ENCODE measurements at places on chromosomes 5 and 9.

DNA sequence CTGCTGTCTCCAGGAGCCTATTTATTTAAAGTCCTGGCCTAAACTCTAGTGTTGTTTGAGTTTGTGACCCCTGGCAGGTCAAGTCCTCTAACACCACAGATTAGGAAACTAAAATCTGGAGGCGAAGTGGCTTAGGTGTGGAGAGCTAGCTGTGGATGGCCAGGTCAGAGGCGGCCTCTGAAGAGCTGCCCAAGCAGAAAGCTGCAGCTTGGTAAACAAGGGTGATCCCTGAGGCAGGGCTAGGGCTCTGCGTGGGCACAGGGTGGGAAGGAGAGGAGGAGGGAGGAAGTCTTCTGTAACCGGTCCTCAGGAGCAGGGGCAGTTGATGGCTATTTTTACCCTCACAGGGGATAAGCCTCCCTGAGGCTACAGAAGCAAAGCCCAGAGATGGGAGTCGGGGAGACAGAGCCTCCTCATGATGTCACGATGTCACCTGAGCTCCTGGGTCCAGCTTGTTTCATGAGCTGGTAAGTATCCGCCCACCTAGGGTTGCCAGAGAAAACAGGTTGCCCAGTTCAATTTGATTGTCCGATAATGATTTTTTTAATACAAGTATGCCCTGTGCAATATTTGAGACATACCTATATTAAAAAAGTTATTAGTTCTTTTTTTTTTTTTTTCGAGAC is 25.9 kb upstream of the BOD1 start:
- DNase-seq: no peak

DNA sequence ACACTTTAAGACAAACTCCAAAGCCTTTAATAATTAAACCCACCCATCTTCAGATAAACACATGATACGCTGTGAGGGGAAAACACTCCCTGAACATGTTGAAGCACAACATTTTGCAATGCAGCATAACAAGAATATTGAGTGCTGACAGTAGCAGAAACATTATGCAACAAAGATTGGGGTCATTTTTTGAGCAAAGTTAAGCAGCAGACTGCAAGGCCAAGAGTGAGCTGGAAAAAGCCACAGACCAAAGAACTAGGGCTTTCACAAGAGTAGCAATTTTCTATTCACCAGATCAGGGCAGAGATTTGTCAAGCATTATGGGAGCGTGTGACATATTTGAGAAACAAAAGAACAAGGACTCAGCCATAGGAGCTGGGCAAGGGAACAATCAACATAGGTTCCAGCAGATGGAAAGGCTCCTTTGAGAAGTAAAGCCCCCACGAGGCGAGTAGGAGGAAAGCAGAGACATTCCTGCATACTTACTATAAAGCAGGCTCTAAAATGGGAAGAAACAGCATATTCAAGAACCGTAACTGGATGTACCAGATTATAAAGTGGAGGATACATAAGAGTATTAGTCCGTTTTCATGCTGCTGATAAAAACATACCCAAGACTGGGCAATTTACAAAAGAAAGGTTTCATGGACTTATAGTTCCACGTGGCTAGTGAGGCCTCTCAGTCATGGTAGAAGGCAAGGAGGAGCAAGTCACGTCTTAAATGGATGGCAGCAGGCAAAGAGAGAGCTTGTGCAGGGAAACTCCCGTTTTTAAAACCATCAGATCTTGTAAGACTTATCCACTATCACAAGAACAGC is 4.8 kb upstream of the TTC23L start:
- DNase-seq: no peak

DNA sequence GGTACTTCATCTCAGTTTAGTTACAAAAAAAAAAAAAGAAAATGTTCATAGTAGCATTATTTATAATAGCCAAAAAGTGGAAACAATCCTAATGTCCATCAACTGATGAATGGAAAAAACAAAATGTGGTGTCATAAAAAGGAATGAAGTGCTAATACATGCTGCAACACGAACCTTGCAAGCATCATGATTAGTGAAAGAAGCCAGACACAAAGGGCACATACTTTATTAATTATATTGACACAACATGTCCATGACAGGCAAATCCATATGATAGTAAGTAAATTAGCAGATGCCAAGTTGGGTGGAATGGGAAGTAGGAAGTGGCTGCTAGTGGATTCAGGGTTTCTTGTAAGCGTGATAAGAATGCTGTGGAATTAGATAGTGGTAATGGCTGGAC is 54.2 kb downstream of the PCDHGC5 start:
- DNase-seq: no peak

DNA sequence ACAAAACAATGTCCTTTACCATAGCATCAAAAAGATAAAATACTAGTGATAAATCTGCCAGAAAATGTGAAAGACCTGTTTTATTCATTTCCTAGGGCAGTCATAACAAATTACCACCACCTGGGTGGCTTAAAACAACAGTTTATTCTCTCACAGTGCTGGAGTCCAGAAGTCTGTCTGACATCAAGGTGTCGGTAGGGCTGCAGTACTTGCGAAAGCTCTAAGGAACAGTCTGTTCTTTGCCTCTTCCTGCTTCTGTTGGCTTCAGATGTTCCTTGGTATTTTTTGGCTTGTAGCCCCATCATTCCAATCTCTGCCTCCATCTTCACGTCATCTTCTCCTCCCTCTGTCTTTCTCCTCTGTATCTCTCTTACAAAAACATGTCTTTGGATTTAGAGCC is 51.0 kb downstream of the PTPDC1 start:
- no peak for DNase-seq

DNA sequence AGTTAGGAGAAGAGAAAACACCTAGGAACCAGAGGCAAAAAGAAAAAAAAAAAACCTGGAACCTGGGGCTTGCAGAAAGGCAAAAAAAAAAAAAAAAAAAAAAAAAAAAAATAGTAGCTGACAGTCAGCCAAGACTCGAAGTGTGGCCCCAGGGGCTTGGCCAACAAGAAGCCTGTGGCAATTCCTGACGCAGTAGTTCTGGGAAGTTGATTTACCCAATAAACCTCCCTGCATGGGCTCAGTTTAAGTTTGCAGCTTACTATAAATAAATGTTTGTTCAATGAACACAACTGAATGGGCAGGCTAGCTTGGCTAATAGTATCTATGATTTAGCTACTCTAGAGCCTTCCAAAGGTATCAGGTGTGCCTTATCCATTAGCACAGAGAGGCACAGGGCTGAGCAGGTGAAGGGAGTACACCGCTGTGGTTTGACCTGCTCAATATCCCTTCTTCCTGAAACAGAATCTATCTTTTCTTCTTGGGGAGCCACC is 21.3 kb upstream of the GLRX start:
- DNase-seq: no peak

- no peak for DNase-seq
Measured at GRCh38 chr5:91306497-91306896, 76.6 kb downstream of the ARRDC3 start.

DNA sequence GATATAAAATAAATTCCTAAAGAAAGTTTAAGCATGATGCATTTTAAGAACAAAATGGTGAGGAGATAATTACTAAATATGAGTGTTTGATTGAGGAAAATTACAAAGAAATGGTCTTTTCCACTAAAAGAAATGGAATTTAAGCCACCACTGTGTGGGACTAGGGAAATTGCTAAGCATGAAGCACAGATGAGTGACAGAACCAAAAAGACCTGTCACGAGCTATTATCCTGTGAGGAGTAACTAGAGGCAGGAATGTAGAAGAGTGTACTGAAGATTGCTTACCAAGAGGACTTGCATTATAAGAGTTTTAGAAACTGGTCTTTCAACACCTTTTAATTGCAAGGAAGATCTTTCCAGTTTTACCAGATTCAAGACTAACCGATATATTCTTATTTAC is 193.6 kb upstream of the PRR16 start:
- no peak for DNase-seq

DNA sequence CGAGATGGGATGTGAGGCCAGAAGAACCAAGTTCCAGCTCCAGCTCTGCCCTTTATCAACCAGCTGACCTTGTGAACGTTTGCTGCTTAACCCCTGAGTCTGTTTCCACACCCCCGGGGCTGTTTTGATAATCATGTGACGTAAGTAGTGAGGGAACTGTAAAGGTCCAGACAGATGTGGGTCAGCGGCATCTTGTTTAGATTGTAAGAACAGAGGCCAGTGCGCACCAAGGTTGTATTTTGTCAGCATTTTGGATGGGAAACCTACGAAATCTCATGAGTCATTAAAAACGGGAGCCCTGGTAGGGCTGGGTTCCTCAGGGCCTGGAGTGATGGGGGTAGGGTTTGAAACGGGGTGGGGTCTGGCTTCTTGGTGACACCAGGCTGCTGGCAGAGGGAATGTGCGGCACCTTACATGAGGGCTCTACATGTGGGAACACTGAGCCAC is 13.8 kb upstream of the COL15A1 start:
- no peak for DNase-seq

DNA sequence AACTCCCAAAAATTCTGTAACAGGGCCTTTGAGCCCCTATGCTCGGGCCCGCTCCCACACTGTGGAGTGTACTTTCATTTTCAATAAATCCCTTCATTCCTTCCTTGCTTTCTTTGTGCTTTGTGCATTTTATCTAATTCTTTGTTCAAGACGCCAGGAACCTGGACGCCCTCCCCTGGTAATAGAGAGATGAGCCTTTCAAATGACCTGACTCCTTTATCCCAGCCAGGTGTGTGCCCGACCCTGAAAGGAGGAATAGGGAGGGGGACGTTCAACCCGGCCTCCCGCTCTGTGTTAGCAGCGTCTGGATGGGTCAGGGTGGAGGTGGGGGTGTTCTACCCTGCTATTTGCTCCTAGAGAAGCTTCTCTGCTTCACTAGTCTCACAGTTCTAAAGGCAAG is 53.9 kb downstream of the FXN start:
- no peak for DNase-seq

GRCh38 chr5:39117401-39117800 is 43.2 kb upstream of the RICTOR start:
- DNase-seq: no peak

DNA sequence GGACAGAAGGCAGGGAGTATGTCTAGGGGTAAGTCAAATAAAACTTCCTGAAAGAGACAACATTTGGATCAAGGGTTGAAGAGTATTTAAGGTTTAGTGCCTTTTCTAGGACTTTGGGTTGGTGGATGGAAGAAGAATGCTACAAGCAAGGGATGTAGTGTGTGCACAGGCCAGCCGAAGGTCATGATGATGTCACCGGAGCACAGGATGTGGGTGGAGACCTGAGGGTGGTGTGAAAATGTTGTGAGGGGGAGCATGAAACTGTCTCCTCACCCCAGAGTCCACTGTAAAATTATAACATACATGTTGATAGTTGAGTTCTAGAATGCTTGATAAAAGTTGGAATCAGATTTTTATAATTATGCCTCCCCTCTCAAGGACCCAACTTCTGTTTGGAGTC is 553.3 kb upstream of the SGCD start:
- no peak for DNase-seq

DNA sequence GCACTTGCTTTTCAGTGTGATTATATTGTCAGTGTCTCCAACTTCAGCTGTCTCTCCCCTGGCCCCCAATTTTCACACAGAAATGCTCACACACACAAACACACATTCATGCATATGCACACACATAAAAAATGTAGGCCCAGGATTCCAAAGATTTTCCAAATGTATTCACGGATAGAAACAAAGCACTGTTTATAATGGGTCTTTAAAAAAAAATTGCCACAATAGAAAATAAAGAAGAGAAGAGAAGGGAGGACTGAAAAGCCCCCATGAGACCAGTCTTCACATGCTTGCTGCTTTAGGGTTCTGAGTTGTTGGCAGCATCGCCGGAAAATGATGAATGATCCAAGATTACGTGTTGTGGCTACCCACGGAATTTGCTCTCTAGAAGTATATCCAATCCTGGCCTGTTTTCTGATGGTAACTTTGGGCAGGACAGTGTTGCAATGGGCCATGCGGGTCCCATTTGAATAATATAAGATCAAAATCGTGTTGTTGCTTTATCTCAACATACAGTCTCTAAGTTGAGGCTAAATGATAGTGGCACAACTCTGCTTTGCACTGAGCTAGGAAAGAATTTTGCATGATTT is 36.2 kb upstream of the ACO1 start:
- DNase-seq: no peak

DNA sequence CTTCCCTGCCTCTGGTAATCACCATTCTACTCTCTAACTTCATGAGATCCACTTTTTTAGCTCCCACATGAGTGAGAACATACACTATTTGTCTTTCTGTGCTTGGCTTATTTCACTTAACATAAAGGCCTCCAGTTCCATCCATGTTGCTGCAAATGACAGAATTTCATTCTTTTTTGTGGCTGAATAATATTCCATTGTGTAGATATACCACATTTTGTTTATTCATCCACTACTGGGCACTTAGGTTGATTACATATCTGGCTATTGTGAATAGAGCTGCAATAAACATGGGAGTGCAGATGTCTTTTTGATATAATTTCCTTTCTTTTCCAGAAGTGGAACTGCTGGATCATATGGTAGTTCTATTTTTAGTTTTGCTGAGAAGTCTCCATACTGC is 28.7 kb downstream of the SHOC1 start:
- DNase-seq: no peak

DNA sequence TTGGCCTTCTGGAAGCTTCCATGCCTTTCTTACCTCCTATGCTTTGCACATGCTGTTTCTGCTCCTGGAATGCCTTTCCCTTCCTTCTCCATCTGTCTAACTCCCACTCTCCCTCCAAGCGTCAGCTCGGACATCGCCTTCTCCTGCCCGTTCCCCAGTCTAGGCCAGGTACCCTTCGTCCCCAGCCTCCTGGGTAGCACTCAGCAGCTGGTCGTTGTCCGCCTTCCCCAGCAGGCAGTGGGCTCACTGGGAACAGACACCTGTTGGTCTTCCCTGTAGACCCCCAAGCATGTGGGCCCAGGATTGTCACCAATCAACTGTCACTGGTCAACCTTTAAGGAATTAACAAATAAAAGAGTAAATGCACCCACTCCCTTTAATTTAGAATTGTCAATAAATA is 202.2 kb downstream of the RGS3 start:
- DNase-seq: no peak

DNA sequence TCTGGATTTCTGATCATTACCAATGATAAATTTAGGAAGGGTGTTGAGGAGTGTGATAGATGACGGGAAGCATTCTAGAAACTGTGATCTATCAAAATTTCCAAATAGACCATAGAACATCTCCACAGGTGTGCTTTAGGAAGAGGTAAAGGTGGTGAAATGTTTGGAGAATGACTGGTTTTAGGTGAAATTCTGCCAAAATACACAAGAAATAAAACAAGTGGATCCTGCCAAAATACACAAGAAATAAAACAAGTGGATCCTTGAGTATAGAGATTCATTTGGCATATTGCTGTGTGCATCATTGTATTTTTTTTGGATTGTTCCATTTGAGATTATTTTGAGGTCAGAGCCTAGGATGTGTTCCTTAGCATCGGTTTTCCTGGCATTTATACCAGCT is 88.3 kb upstream of the CTNND2 start:
- no peak for DNase-seq

Measured in stimulated activated CD4-positive, alpha-beta T cell treated with anti-CD3 and anti-CD28 coated beads, Interleukin-1b, Interleukin-23, amount 100 ng/mL, for 24 hours (primary cell).